ENCODE measurements at places on chromosomes 13 and 19.

GRCh38 chr13:75365724-75366173, 116.2 kb downstream of the TBC1D4 start:
- no peak for DNase-seq

DNA sequence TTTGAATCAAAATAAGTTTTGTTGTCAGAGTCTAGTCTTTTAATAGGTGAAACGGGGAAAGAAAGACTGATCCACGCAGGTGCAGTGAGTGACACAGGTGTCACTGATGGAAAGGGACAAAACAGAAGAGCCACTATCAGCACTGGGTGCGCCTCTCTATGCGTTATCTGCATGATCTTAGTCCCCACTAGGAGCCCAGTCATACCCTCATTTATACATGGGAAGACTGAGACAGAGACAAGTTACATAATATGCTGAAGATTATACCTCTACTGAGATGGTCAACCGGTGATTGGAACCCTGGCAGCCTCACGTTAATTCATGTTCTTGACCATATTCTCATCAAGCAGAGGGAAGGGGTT, 3.4 kb downstream of the LRCH1 start:
- no peak for DNase-seq

- DNase-seq = no peak
Measured at GRCh38 chr13:34350671-34351070, 532.7 kb downstream of the RFC3 start.

DNA sequence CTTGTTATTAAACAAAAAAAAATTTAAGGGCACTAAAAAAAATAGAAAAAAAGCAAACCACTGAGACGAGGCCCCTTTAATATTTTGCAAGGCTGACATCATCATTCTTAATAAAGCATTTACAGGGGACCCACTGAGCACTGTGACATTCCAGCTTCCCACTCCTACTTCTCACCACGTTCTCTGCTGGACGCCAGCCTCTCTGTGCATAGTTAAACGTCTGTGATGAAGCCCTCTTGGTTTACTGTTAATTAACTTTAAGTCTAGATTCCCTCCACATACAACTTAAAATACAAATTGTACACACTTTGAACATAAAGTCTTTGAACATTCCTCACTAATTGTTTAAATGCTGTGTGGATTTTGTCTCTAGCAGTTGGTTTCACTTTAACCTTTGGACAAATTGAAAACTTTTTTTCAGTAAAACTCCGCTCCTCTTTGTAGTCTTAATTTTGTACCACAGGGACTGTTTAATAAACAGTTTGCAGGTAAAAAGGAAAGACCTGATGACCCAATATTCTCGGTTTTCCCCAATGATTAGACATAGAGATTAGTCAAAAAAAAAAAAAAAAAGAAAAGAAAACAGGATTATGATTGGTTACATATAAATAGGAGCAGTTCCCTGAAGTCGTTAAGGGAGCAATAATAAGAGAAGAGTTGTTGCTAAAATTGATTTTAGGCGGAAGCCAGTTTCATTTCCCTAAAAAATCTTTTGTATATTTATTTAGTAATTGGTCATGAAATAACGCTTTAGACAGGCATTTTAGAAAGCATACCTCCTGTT, 219.8 kb downstream of the MZT1 start:
- no peak for DNase-seq

GRCh38 chr13:52838433-52839107, 9.9 kb downstream of the PCDH8 start:
- no peak for DNase-seq

GRCh38 chr19:53161123-53161522, 2.3 kb upstream of the ZNF347 start:
- no peak for DNase-seq

DNA sequence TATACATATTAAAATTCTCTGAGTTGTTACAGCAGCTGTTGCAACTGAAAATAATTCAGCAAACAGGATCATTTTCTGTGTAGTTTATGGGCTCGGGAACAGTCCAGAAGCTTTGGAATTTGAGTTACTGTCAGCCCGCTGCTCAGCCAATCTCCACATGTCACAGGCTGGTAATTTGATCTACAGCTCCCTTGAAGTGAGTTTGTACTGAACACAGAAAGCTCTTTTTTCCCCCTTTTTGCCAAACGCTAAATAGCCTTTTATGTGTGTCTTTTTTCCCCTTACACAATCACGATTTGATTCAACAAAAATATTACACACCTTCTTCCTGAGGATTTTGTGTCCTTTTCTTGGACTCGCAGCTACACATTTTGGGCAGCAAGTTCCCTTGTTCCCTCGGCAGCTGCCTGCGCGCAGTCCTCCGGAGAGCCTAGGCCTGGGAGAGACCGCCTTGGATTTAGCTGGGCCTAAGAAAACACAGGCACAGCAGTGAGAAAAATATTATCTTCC, 371.4 kb downstream of the KCNRG start:
- DNase-seq = no peak

DNA sequence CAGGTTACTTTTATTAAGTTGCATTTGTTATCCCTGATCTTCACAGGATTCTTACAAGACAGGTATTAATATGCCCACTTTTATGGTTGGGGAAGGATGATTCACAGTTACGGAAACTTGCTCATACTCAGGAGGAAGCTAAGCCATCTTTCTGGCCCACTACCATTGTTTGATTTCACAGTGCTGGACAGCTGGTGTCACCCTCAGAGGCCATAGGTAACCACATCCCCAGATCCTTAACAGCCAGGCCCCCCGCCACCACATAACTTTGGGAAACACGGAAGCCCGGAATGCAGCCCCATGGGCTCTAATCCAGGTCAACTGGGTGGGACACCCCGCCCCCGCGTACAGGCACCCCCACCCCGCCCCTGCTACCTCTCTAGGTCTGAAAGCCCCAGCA, 119.7 kb downstream of the IRS2 start:
- DNase-seq = no peak

DNA sequence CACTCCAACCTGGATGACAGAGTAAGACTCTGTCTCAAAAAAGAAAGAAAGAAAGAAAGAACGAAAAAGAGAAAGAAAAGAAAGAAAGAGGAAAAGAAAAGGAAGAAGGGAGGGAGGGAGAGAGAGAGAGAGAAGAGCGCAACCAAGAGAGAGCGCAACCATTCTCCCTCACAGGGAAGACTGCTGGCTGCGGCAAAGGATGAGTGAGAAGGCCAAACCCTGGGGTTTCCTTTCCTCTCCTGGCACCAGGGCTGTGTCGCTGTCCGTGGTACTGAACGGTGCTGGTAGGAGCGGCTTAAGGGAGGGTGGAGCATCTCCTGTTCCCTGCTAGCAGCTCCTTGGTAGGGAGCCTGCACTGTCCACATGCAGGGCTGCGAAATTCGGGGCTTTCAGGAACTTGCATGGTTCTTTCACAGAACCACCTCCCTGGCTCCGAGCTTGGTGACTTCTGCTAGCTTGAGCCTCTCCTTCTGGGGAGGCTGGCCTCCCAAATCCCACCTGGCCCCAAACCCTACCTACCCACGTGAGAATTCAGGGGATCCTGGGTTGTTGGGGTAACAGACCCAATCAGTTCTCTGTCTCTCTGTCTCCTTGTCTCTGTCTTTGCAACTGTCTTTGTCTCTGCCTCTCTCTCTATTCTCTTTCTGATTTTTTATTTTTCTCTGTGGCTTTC, 51.1 kb upstream of the ZNRF4 start:
- peak; percentile 49 for DNase-seq

DNA sequence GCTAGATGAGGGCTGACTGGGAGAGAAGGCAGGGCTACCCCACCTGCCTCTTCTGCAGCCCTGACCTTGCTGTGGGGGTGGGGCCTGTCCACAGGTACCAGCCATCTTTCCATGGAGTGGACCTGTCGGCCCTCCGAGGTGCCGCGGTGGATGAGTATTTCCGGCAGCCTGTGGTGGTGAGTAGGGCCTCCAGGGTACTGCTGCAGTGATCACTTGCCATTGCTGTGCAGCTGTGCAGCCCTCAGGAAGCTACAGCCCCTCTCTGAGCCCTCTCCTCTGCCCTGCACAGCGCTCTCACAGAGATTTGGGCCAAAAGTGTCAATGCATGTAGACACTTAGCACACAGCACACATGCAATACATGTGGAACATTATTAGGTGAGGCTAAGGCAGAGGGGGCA, 11.8 kb downstream of the YIPF2 start:
- DNase-seq = no peak

DNA sequence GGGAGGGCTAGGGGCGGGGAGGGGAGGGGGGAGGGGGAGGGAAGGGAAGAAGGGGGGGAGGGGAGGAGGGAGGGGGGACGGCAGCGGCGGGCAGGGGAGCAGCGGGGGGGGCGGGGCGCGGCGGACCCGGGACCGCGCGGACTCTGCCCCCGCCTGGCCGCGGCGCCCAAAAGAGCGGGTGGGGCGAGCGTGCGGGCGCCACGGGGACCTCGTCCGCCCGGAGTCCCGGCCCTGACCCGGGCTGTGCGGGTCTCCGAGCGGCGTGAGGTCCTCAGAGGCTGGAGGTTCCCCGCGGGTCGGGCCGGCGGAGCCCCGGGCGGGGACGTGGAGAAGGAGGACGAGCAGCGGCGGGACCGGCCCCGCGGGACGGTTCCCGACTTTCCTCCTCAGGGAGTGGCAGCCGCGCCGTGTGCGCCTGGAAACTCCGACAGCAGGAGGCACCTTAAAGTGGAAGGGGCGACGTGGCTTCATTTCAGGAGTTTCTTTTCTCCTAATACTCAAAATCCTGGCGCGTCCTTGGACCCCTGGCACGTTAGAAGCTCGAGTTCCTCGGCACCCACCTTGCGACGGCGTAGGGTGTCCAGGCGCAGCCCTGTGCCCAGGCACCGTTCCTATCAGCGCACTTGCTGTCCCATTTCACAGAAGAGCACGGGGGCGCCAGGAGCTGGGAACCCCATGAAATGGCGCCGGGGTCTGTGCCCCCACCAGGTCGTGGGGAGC, 518 bp upstream of the PLPP2 start:
- DNase-seq = no peak

GRCh38 chr13:78586706-78587105, 16.6 kb downstream of the POU4F1 start:
- DNase-seq = no peak

DNA sequence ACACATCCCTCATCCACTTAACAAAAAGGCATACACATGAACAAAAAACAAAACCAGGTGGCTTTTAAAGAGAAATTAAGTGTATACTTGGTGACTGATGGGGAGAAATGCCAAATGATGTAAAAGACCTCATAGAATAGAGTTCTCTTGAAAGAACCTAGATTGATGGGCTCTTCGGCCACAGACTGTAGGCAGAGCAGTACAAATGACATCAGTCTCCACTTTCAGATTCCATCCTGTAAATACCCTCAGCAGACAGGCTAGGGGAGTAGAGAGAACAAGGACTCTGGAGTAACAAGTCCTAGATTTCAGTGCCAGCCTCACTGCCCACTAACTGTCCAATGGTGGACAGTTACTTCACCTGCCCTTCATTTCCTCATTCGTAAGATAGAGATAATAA, 203.8 kb downstream of the MZT1 start:
- no peak for DNase-seq
